ENCODE measurements at places on chromosomes 1 and 21.

- DNase-seq, result peak; percentile 88
Observed at GRCh38 chr1:221035662-221036153, 156.5 kb downstream of the HLX start.

DNA sequence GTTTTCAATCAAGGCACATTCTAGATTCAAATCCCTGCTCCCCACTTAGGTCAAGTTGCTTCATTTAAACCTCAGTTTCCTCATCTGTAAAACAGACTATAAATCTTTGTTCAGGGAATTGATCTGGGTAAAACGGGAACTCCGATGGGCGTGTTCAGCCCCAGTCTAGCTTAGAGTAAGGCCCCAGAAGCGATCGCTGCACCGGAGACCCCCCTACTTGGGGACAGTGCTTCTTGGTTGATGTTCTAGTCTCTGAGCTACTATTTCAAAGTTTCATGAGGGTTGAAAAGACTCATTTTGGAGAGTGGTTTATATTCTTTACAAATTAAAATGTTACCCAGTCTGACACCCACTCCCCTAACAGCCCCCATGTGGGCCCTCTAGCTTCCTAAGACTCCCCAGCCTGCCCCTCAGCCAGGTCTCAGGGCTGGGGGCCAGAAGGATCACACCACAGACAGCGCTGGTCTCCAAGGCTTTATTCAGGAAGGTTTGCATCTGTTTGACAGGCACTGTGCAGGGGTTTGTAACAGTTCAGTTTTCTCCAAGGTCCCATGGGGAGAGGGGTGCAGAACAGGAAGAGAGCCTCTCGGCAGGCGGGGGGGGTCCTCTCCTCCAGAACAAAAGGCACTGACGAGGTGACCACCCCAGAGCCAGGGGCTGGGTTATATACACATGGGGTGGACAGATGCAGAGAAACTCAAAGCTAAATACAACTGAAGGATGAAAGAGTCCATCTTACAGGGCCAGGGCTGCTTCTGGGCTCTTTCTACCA is 82.9 kb downstream of the STUM start:
- DNase-seq, result no peak

DNA sequence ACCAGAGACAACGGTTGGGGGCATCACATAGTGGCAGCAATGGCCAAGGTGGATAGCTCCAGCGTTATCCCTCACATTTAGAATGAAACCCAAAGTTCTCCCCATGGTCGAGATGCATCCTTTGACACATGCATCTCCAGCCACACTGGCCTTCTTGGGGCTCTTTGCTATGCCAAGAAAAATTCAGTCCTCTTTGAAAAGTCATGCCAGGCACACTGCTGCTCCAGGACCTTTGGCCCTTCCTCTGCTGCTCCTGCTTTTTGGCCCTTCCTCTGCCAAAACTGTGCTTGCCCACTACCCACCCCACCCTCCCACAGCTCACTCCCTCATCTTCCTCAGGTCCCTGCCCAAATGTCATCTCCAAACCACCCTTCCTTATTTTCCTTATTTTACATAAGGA is 106.4 kb downstream of the C1orf94 start:
- DNase-seq, result no peak

- DNase-seq, result no peak
Observed at GRCh38 chr1:3021233-3021671, at the start of gene ACTRT2. ACTRT2 (plus strand) TSS chr1:3021467; CDS start chr1:3021687, 220 bp downstream.

DNA sequence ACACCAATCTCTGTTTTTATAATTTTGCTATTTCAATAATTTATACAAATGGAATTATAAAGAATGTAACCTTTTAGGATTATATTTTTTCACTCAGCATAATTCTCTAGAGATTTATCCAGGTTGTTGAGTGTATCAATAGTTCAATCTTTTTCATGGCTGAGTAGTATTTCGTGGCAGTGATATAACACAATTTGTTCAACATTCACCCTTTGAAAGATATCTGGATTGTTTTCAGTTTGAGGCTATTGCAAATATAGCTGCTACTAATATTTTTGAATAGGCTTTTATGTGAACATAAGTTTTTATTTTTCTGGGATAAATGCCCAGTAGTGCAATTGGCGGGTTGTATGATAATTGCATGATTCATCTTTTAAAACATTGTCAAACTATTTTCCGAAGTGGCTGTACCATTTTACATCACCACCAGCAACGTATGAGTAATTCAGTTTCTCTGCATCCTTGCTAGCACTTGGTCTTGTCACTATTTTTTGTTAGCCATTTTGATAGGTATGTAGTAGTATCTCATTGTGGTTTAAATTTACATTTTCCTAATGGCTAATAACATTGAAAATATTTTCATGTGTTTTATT is 55.6 kb upstream of the ABCD3 start:
- peak; percentile 45 for DNase-seq

DNA sequence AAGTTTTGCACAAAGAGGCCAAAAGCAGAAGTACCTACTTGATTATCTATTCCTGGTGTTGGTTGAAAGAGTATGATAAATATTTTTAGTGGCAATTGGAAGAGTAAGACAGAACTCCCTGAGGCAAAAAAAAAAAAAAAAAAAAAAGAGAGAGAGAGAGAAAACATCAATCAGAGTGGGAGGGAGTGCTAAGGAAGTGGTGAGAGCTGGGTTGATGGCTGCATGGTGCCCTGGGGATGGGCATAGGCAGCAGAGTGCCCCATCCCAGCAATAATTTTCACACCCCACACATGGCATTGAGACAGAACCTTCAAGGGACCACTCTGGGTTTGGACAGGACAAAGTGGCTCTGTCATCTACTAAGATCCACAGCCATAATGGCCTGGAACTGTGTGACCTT is 59.4 kb upstream of the FAM20B start:
- DNase-seq, result no peak

DNA sequence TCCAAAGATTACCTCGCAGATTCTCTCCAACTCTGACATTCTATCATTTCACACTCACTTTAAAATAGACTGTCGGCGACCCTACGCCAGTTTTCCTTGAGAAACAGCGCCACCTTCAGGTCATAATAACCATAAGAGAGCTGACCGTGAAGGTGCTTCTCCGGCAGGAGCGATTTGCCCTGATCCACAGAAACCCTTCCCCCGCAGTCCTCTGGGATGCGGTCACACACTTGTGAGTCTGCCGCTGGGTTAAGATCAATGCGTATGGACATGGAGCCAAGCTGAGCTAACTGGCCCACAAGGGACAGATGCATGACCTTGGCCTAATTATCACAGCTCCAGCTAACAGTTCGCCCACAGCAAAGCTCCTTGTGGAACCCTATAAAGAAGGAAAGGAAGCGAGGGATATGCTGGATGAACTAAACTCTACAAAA is 32.8 kb upstream of the IFNAR2 start:
- peak; percentile 56 for DNase-seq

GRCh38 chr1:59947047-59947938 is 20.7 kb upstream of the CYP2J2 start:
- DNase-seq, result peak; percentile 60

DNA sequence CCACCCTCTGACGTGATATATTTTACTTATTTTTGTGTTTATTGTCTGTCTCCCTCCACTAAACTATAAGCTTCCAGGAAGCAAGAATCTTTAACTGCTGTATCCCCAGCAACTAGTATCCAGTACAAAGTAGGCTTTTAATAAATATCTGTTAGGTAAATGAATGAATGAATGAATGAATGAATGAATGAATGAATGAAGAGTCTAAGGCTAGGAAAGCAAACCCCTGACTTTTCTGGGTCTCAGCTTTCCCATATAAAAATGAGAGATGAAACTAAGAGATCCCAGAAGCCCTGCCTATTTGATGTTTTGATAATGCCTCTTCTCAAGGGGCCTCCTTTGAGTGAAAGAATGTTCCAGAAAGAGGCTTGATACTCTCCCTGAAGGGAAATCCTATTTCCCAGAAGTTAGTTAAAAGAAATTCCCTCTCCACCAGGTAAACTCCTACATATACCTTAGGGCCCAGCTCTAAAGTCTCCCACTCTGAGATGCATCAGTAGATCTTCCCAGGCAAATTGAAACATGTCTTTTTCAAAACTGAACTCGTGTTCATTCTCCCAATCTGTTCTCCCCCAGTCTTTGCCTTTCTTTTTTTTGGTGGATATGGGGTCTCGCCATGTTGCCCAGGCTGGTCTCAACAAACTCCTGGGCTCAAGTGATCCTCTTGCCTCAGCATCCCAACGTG is 7.8 kb downstream of the TTC39A start:
- no peak for DNase-seq

- DNase-seq, result no peak
Observed at GRCh38 chr1:237931581-237931980, 40.9 kb upstream of the ZP4 start.
